OCI-M1 (cell line): ENCODE measurements at places on chromosomes 4 and X.
A peak's percentile ranks its signal among the peaks of the same experiment; 100 is the strongest.

- no peak for DNase-seq
These were observed 215.1 kb upstream of the CPEB2 start for GRCh38 chr4:14787221-14787620.

- DNase-seq, result peak; percentile 64
These were observed 82.9 kb downstream of the LAS1L start for GRCh38 chrX:65451663-65452062.

DNA sequence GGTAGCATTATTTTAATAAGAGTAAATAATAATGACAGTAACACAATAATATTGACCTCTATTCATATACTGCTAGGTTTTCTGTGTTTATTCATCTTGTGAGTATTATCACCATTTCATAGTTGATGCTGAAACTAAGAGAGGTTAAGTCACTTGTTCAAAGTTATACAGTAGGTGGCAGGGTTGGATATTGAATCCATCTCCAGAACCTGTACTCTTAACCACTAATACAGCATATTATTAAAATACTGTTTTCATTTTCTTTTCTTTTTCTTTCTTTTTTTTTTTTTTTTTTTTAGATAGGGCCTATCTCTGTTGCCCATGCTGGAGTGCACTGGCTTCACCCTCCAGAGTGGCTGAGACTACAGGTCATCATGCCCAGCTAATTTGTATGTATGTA, 7.1 kb upstream of the ELF2 start:
- peak; percentile 83 for DNase-seq

- peak; percentile 87 for DNase-seq
These were observed 378.4 kb downstream of the ANKRD50 start for GRCh38 chr4:124334119-124334518.

DNA sequence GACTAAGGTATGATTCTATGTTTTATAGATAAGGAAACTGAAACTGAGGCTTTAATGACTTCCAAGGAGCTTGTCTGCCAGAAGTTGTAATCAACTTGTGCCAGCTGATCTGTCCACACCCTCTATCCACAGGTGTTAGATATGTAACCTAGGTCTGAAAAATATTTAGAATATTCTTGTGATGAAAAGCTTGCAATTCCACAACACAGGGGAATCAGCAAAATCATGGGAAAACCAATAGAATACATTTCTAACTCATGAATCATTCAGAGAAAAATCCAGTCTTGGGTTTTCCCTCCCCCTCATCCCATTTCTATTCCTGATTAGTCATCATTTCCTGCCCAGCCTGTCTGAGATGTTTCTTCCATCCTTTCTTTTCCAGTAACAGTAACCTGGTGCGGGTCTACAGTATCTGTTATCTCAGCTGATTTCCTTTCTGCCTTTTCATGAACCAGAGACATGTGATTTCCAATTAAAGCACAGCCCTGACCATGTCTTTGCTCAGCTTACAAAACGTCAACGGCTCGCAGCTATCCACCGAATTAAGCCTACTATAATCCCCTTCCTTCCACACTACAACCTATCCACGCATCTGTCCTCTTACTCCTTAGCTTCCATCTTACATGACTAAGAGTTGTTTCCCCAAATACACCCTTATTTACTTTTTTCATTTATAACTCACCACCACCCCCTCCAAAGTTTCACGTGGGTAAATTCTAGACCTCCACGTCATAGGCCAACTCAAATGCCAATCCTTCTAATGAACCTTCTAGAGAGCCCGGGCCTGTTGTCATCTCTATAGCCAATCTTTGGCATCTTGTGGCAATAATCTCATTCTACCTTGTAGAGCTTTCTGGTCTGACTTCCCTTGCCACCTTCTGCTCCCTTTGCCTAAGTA, 961 bp upstream of the NOCT start:
- peak; percentile 78 for DNase-seq

- no peak for DNase-seq
These were observed 211.5 kb upstream of the SMIM31 start for GRCh38 chr4:164542431-164542830.

GRCh38 chr4:19925516-19925915, 326.2 kb upstream of the SLIT2 start:
- DNase-seq, result peak; percentile 6

GRCh38 chr4:1116838-1117237, 3.5 kb upstream of the RNF212 start:
- no peak for DNase-seq

DNA sequence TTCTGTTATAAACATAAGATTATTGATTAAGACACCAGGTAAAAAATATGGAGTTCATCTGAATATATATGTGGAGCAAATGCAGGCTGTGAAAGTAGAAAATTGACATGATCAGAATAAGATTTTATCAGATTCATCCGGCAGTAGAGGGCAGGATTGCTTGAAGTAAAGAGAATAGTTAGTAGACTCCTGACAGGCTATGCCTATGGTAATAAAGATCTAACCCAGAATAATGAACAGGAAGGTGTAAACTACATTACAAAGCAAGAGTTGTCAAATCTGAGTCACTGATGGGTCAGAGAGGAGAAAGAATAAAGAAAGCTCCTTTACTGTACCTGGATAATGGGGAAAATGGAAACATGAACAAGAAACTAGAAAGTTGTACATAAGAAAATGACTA, 20.8 kb upstream of the TMEM184C start:
- DNase-seq, result peak; percentile 27

GRCh38 chrX:9416562-9417348, 48.1 kb upstream of the TBL1X start:
- DNase-seq, result no peak

GRCh38 chrX:1903236-1903935, 288.5 kb downstream of the ASMT start:
- DNase-seq, result no peak

GRCh38 chr4:183458005-183458404, 13.6 kb downstream of the CDKN2AIP start:
- DNase-seq, result no peak

GRCh38 chrX:56726605-56727004, 2.4 kb upstream of the NBDY start:
- DNase-seq, result peak; percentile 66

DNA sequence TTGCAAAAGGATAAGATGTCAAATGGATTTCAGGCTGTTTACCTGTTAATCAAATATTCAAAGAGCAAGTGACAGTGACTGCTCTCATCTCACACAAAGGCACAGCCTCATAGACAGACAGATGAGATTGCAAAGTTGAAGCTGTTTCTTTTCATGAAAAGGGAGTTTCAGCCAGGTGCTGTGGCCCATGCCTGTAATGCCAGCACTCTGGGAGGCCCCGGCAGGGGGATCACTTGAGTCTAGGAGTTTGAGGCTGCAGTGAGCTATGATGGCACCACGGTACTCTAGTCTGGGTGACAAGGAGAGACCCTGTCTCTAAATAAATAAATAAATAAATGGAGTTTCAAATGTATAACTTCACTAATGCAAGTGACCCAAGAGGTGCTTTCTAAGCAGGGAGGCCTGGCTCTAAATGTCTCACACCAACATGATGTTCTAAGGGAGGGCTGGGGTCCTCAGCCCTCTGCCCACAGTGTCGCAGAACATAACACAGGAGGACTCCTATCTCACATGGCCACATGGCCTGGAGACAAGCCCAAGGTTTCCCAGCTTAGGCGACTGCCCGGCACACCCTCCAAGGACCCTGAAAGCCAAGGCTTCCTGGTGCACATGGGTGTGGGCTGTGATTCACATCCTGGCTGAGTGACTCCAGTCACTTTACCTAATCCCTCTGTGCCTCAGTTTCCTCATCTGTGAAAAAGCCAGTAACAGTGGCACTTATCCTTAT, 26.8 kb downstream of the PPP2R2C start:
- DNase-seq, result no peak

DNA sequence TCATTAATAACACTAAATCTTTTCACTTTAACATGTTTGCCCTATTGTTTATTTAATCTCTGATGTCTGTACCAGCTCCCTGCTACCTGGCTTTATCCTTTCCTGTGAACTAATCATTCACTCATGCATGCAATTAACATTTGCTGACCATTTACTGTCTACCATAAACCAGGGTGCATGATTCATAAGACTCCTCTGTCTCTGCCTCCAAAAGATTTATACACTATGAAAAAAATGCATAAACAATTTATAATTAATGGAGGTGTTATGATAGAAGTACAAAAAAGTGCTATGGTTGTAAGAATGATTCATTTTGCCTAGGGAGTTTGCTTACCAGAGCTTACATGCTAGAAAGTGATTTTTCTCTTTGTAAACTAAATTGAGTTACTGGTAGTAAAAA, 24.5 kb upstream of the CPEB2 start:
- DNase-seq, result no peak

DNA sequence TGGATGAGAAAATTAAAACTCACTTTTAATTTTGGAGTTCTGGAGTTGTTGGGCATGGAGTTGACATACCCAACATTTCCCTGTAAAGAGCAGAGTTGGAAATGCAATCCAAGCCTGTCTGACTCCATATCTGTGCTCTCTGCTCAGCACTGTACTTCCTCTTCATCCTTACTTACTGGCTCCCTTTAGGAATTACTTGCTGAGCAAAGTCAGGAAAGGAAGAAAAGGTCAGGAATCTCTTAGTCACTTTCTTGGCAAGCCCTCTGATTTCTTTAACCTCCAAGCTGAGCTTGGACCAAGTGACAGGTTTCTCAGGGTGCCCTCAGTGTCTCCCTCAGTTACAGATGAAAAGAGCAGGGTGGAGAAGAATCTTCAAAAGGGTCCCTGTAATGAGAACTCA, 501.5 kb downstream of the ZIC3 start:
- no peak for DNase-seq

DNA sequence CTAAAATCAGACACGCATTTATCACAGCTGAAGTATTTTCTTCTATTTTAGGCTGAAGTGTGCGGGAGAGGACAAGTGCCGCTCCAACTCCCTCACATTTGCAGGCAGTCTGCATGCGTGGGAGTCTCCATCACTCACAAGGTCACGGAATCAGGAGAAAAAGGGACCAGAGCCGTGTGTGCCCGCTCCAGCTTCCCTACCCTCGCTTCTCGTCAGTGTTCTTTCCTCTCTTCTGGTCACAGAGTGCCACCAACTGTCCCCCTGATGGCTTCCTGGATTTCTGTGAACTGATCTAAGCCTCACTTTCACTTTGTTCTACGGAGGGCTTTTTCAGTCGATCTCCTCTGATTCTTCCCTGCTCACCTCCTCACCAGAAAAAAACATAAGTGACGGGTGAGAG, 407.4 kb upstream of the AADAT start:
- DNase-seq, result peak; percentile 93

- peak; percentile 30 for DNase-seq
These were observed 159.4 kb downstream of the OPHN1 start for GRCh38 chrX:68273887-68274286.

DNA sequence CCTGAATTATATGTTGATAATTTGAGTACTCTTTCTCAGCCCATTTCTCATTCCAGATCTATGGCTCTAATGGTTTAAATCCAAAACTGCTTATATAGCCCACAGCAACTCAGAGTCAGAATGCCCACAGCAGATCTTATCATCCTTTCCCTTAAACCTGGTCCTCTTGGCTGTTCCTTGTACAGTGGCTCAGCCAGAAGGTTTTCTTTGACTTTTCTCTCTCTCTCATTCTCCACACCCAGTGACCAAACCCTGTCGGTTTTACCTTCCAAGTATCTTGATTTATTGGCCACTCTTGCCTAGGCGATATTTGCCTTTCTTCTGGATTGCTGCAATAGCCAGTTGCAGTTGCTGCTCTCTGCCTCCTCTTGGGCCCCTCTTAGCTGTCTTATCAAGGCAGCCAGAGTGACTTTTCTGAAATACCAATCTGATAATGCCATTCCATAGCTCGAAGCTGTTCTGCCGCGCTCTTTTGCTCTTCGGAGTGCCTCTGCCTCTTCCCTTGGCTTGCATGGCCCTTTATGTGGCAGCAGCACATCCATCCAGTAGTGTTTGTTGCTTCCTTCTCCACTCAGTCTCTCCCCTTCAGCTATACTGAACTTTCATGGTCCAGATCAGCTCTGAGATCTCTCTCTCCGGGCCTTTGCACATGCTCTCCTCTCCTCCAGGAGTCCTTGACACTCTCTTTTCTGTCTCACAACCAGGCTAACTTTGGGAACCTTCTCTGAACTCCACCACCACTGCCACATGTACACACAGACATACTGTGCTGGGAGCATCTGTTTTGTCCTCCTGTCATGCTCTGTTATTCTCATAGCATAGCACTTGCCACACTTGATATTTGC, 11.8 kb downstream of the GAB1 start:
- DNase-seq, result peak; percentile 92

GRCh38 chr4:338759-339097, 1.1 kb downstream of the ZNF141 start:
- DNase-seq, result peak; percentile 39

DNA sequence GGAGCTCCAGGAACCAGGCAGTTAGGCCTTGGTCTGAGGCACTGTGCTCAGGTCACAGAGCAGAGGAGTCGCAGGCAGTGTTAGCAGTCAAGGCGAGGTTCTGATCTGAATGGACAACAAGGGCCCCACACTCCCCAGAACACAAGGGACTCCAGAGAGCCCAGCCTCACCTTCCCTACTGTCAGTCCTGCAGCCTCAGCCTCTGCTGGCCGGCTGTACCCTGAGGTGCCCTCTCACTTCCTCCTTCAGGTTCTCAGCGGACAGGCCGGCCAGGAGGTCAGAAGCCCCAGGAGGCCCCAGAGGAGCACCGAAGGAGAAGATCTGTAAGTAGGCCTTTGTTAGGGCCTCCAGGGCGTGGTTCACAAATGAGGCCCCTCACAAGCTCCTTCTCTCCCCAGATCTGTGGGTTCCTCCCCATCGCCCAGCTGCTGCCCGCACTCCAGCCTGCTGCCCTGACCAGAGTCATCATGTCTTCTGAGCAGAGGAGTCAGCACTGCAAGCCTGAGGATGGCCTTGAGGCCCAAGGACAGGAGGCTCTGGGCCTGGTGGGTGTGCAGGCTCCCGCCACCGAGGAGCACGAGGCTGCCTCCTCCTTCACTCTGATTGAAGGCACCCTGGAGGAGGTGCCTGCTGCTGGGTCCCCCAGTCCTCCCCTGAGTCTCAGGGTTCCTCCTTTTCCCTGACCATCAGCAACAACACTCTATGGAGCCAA, 26.2 kb downstream of the MAGEA9 start:
- DNase-seq, result no peak

DNA sequence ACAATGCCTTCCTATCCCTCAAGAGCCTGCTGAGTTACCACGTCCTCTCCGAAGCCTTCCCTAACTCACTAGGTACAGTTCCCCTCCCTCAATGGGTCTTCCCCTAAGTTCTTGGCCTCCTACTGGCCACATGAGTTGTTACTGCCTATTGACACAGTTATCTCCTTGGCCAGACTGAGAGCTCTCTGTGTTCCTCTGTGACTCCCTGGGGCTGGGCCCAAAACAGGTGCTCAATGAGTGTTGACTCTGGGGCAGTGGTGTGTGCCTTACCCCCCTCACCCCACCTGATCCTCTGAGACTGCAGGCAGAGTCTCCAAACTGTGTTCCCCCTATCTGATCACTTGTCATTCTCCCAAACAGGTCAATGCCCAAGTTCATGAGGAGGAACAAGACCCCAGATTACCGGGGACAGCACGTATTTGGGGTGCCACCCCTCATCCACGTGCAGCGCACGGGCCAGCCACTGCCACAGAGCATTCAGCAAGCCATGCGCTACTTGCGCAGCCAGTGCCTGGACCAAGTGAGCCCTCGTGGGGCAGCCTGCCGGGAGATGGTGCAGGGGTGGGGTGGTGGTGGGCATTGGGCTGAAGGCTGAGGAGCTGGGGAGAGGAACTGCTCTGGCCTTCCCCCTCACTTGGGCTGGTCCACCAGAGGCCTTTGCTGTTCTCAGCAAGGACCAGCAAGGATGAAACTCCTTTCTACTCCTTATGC, 72.6 kb downstream of the STARD8 start:
- DNase-seq, result no peak
